Activated CD4-positive, alpha-beta T cell treated with anti-CD3 and anti-CD28 coated beads, Interleukin-10, Interleukin-2, amounts not matched to agents 100 ng/mL and 50 ng/mL, durations not matched to agents 16 hours and 8 hours (primary cell): ENCODE measurements at places on chromosomes 3 and 15.

- no peak for DNase-seq
These were observed 351.2 kb upstream of the SGO1 start for GRCh38 chr3:20537234-20537633.

- DNase-seq = peak; percentile 14
These were observed 185.5 kb downstream of the NFKBIZ start for GRCh38 chr3:102034639-102035451.

GRCh38 chr15:66925721-66926120 lies 139.7 kb upstream of the SMAD3 start:
- no peak for DNase-seq

DNA sequence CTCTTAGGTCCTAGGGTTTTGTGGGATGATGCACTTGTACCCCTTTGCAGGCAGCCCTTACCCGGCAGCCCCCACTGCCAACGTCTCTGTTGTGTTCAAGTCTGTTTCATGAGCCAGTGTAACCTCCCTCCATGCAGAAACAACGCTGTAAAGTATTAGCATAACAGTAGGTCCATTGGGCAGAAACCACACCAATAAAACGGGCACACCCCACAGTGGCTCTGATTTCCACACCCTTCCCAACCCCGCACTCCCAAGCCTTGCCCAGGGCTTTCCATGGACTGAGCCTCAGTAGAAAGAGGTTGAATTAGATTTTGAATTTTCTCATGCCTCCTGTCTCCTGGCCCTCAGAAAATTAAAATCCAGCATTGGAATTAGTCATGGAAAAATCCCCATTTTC lies 124.5 kb downstream of the CACNA1D start:
- DNase-seq = no peak

GRCh38 chr3:164190566-164190965 lies 887.7 kb downstream of the SI start:
- no peak for DNase-seq

GRCh38 chr3:157381606-157382005 lies 55.0 kb upstream of the PTX3 start:
- no peak for DNase-seq

DNA sequence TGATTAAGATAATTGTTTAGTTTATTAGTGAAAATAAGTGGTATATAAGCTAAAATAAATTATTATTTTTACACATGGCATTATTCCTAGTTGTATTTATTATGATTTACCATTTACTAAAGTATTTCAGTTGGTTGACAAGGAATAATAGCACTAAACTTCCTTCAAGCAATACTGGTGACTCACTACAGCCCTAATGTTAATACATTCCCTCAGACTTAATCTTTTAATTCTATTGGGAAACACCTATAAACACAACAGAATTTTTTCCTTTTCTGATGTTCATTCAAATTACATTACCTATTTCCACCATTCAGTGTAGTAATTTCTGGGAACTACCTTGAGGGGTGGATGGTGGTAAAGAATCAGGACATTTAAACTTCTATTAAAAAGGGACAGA lies 264.0 kb downstream of the TIGIT start:
- DNase-seq = no peak

GRCh38 chr3:36219398-36219797 lies 160.9 kb upstream of the STAC start:
- no peak for DNase-seq

- no peak for DNase-seq
These were observed 6.4 kb upstream of the ADAM10 start for GRCh38 chr15:58755956-58756355.

- no peak for DNase-seq
These were observed 99.8 kb downstream of the SLMAP start for GRCh38 chr3:57855943-57856342.

DNA sequence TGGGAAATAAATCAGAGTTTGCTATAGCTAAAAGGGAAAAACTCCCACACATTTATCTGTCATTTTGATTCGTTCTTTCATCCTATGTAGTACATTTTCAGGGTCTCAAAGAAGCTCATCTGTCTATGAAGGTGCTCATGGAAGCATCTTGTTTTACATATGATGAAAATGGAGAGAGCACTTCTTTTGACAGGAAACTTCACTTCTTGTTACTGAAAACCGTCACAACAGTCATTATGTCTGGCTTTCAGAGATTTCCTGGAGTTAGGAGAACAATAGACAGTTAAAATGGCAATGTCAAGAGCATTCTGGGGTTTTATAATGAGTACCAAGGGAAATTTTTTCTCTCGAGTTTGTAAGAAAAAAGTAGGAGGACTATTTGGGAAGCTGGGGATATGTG lies 83.3 kb downstream of the TMEM108 start:
- no peak for DNase-seq

GRCh38 chr3:147090461-147090860 lies 315.9 kb downstream of the ZIC4 start:
- no peak for DNase-seq

- no peak for DNase-seq
These were observed 181.1 kb downstream of the APBA2 start for GRCh38 chr15:29066838-29067237.

- no peak for DNase-seq
These were observed 64.7 kb downstream of the OXSM start for GRCh38 chr3:25854635-25855034.

DNA sequence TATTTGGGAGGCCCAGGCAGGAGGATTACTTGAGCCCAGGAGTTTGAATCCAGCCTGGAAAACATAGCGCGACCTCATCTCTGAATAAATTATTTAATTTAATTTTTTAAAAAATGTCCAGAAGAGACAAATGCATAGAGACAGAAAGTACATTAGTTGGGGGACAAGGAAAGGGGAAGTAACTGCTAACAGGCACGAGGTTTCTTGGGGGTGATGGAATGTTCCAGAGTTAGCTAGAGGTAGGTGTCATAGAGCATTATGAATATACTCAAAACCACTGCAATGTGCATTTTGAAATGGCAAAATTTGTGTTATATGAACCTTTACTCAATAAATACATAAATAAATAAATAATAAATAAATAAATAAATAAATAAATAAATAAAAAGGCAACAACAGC lies 31.7 kb upstream of the CYP11A1 start:
- no peak for DNase-seq

DNA sequence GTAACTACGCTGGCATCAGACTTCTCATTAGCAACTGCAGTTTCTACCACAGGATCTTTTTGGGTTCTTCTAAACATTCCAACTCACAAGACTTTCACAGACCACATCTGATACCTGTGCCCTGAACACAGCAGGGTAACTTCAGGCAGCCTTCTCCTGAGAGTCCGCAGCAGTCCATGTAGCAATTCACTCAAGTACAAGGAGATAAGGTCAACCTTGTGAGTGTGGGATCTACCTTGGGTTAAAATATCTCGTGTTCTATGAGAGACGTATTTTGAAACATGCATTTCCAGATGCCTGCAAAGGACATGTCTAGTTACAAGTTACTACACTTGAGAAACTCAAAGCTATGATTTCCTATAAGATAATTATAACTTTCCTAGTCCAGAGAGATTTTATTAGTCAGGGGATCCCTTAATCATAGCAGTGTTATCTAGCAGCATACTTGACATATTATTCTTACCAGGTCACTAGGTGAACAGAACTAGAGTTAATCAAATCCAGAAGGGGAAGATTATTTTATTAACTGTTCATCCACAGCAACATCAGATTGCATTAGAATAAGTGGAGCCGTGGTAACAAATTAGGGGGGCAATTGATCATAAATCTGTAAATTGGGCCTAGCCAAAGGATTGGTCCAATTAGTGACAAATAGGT lies 66.4 kb downstream of the ASTE1 start:
- no peak for DNase-seq

DNA sequence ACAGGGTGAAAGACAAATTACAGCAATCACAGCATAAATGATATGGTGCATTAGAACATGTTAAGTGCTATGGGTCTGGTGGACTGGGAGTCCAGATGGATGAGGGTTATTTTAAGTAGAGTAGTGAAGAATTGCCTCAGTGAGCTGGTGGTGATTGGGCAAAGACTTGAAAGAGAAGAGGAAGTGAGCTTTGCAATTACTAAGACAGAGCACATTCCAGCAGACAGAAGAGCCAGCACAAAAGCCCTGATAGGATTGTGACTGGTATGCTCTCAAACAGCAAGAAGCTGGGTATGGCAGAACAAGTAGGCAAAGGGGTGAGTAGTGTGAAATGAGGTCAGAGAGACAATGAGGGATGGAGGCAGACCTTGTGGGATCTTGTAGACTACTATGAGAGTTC lies 2.1 kb upstream of the ACKR4 start:
- no peak for DNase-seq

DNA sequence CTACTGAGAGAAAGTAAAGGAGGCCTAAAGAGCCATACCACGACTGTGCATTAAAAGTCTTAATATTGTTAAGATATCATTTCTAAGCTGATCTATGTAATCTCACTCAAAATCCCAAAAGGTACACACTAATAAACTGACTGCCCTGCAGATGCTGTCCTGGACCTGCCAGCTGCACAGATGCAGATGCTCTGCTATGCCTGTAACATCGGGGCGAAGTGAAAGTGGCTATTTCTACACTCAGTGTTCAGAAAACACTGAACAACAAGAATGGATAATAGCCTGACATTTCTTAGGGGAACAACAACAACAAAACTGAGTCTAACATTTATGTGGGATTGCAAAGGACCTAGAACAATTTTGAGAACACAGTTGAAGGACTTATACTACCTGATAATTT lies 31.9 kb downstream of the RAD18 start:
- no peak for DNase-seq

GRCh38 chr3:51819709-51820406 lies 40.8 kb upstream of the IQCF6 start:
- DNase-seq = peak; percentile 8
